ENCODE measurements at places on chromosomes 12 and 14.

GRCh38 chr12:107331912-107332311 lies 238.6 kb upstream of the CRY1 start:
- no peak for DNase-seq

DNA sequence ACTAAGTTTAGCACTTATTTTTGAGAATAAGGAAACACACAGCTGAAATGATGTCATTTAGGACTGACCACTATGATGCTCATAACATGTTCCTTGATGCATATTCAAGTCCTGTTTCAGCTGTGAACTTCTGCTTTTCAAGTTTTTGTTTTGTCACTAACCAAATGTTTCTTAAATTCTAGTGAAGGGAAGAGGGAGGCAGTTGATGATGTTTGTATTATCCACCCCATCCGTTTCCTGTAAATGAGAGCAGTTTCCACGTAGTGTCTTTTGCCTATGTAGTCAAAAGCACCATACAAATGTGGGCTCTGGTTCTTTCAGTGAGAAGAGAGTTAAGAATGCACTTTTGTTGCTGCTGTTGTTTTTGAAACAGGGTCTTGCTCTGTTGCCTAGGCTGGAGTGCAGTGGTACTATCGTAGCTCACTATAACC lies 491.8 kb downstream of the PCNX1 start:
- no peak for DNase-seq

- no peak for DNase-seq
Observed at GRCh38 chr12:15355766-15356165, 33.5 kb downstream of the PTPRO start.

GRCh38 chr12:119683413-119683812 lies 15.5 kb downstream of the PRKAB1 start:
- no peak for DNase-seq

GRCh38 chr14:92460916-92461579 lies 52.5 kb upstream of the RIN3 start:
- no peak for DNase-seq

- DNase-seq = no peak
Observed at GRCh38 chr14:75515629-75515996, 6.7 kb upstream of the BATF start.

DNA sequence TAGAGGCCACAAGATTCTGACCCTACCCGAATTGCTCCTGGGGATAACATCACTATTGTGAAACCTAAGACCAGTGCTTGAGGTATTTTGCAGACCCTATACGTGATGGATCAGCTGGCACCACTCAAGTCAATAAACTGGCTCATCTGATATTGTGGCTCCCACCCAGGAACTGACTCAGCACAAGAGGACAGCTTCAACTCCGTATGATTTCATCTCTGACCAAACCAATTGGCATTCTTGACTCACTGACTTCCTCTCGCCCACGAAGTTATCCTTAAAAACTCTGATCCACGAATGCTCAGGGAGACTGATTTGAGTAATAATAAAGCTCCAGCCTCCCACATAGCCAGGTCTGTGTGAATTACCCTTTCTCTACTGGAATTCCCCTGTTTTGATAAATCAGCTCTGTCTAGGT lies 1036.1 kb upstream of the TMEM132C start:
- DNase-seq = no peak

- no peak for DNase-seq
Observed at GRCh38 chr12:48077111-48077510, 28.8 kb downstream of the SENP1 start.

- no peak for DNase-seq
Observed at GRCh38 chr12:130158754-130159059, 3.6 kb upstream of the FZD10 start.

GRCh38 chr12:130427381-130427887 lies 89.7 kb downstream of the PIWIL1 start:
- DNase-seq = no peak

DNA sequence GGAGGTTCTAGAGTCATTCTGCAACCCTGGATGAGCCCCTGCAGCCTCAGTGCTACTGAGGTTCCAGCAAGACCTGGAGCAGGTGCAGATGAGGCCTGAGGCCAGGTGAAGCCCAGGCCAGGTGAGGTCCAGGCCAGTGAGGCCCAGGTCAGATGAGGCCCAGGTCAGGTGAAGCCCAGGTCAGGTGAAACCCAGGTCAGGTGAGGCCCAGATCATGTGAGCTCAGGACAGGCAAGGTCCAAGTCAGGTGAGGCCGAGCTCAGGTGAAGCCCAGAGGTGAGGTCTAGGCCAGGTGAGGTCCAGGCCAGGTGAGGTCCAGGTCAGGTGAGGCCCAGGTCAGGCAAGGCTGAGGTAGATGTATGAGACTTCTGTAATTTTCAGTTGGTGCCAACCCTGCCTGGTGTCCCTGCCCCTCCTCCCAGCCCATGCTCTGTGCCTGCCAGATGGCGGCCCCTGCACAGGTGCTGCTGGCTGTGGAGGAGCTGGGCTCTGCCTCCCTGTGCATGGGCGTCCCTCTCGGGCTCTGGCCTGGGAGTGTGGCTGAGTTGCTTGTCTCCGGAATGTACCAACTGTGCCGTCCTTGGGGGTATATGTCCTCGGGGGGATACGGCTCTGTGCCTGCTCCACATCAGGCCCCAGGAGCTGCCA lies 388.5 kb downstream of the TMEM121 start:
- no peak for DNase-seq

GRCh38 chr12:28742791-28743190 lies 406.3 kb upstream of the FAR2 start:
- DNase-seq = no peak

DNA sequence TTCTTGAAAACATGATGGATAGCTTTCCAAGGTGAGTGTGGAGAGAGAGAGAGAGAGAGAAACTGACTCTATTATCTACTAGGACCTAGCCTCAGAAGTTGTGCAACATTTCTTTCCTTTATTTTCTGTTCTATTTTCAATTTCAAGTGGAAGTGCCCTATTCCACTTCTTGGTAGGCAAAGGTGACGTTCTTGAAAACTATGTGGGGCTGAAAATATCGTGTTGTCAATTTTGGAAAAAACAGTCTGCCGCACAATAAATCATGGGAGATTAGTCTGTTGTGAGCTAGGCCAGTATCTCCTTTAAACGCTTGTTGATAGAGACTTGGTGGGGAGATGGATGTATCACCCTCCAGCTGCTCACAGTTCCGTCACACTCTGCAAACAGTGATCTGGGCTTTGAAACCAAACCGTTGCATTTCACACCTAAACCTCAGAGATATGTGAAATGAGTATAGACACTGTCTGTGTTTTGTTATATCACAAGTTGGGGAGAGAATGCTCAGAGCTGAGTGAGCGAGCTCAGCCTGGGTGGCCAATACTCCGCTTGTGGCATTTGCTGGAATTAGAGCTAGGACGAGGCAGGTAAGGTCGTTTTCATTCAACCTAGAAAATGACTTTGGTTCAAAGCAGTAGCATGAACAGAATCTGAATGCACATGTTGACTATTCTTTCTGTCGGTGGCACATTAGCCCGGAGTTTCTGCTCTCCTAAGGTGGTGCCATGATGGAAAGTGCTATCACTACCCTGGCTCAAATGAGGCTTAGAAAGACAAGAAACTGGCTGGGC lies 75.1 kb upstream of the ST8SIA1 start:
- DNase-seq = no peak

DNA sequence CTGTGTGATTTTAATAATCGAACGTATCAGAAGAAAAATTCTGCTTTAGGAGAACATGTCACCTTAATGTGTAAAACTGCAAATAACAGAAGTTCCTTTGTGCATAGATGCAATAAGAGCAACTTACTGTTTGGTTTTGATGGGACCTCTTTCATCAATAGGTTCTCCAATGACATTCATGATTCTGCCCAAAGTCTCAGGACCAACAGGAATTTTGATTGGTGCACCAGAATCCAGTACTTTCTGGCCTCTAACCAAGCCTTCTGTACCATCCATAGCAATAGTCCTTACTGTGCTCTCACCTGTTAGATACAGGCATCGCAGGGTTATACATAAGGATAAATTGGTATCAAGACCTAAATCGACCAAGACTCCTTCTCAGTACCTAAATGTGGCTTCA lies 1.1 kb downstream of the ATP5F1B start:
- DNase-seq = no peak

GRCh38 chr12:128978067-128978466 lies 124.8 kb downstream of the GLT1D1 start:
- DNase-seq = no peak

- DNase-seq = no peak
Observed at GRCh38 chr12:129163861-129164260, 310.6 kb downstream of the GLT1D1 start.

GRCh38 chr14:29836395-29836794 lies 91.3 kb downstream of the PRKD1 start:
- no peak for DNase-seq

- DNase-seq = no peak
Observed at GRCh38 chr12:62731055-62731820, 203.7 kb downstream of the PPM1H start.

DNA sequence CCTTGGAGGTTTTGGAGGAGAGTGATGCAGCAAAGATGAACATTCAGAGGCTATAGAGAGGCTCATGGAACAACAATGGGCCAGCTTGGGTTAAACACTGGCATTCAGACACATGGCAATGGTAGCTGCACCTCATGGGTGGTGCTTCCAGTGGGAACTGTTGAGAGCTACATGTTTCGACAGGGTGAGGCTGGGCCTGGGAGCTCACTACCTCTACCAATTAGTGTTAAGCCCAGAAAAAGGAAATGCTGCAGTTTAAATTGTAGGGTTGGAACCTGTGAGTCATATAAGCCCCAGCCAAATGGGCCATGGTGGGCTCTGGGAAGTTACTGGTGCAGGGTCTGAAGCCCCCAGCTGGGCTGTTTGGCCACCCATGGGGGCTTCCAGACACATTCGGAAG lies 279.7 kb downstream of the ZFP36L1 start:
- no peak for DNase-seq

DNA sequence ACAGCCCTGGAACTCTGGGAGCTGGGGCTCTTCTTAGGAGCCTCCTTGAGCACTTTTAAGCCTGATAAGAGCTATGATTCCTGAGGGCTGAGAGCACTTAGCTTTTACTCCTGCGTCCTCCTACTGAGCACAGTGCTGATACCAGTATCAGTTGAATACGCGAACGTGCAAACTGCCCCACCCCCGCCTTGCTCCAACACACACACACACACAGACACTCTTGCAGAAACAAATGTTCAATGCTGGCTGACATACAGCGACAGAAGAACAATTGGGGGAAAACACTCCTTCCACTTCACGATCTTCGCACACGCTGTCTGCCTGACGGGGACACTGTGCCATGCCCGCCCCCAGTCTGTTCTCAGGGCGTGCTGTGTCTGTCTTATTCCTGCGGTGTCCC lies 57.2 kb upstream of the DLK1 start:
- DNase-seq = no peak

DNA sequence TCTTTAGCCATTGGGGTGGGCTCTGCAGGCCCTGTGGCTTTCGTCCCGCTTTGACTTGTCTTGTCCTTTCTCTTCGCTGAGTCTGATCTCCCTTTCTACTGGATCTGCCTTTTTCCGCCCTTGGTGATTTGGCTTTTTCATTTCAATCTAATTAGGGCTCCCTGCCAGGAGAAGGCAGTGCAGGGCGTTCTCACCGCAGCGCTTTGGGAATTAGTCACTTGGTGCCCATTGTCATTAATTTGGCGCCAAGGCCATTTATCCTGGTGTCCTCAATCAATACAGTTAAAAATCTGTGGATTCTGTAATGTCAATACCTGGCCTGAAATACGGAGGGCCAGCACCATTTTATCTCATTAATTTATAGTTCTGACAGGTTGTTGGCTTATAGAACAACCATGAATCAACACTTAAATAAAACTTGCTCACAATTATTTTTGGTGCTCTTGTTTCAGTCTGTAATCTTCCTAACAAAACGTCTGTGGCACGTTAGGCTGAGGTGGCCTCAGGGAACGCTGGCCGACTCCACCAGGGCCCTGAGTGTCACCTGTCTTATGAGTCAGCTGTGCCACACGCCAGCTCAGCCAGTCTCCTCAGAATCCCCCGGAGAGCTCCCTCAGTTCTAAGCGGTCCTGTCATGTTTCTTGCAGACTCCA lies 115.7 kb downstream of the BEGAIN start:
- no peak for DNase-seq

DNA sequence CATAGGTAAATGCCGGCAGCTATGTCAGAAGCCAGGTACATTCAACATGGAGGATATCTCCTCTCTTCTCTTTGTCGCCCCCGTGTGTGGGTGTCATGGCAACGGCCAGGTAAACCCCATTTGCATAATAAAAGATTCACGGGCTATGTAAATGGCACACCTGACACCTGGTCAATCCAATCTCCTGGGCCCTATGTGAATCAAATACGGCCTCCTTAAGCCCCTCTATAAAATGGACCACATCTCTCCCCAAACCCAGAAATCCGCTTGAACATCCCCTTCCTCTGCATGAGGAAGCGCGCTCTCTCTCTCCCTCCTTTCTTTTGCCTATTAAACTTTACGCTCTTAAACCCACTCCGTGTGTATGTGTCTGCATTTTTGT lies 363.7 kb downstream of the SOX5 start:
- no peak for DNase-seq

DNA sequence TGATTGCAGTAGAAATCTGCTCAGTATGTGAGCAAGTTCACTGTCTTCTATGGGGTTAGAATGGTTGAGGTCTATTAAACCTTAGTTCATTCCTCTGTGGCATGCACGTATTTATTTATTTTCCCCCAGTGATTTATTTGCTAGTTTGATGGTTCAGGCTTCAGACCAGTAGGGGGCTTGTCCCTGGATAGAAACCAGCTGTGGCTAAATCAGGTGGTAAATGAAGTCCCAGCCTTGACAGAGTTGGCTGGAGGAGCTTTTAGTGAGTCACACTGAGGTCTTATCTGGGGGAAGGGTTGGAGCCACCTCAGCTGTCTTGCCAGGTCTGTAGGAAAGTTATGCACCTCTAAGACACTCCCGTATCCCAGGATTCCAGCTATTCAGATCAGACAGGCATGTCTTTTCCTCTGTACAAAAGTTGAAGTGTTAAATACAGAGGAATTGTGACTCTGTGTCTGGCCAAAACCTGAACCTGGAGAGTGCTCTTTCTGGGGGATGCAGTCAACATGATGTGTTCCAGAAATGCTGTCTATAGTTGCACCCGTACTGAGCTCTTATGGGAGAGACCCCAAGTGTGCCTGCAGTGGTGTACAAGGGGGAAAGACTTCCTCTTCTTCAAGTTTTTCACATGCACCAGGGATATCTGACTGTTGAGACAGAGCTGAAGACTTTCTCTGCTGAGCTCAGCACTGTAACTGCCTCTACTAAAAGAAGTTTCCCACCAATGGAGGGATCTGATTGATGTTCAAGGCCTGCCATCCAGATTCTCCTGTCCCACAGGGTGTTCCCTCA lies 1322.1 kb downstream of the TMEM121 start:
- DNase-seq = no peak

- DNase-seq = peak; percentile 43
Observed at GRCh38 chr14:98138666-98139065, 1133.3 kb downstream of the BCL11B start.

GRCh38 chr12:132596016-132596415 lies 14.4 kb downstream of the LRCOL1 start:
- no peak for DNase-seq

GRCh38 chr12:9940375-9940774 lies 8.2 kb upstream of the CLEC2A start:
- DNase-seq = no peak

GRCh38 chr12:40107803-40108620 lies 2.1 kb upstream of the SLC2A13 start:
- DNase-seq = peak; percentile 26

GRCh38 chr12:118402251-118402650 lies 25.9 kb downstream of the SUDS3 start:
- no peak for DNase-seq

- DNase-seq = no peak
Observed at GRCh38 chr12:14999021-14999694, 26.3 kb downstream of the PDE6H start.

- DNase-seq = no peak
Observed at GRCh38 chr14:93732524-93732923, 55.8 kb downstream of the PRIMA1 start.

GRCh38 chr14:105537580-105538474 lies 11.4 kb downstream of the TMEM121 start:
- peak; percentile 58 for DNase-seq

All from stimulated activated CD4-positive, alpha-beta T cell treated with anti-CD3 and anti-CD28 coated beads, TNF-alpha, amount 100 ng/mL, for 48 hours (primary cell).